ENCODE measurements at places on chromosomes 7 and 10.

- DNase-seq = no peak
Observed at GRCh38 chr10:12819656-12820055, 181.9 kb downstream of the CCDC3 start.

DNA sequence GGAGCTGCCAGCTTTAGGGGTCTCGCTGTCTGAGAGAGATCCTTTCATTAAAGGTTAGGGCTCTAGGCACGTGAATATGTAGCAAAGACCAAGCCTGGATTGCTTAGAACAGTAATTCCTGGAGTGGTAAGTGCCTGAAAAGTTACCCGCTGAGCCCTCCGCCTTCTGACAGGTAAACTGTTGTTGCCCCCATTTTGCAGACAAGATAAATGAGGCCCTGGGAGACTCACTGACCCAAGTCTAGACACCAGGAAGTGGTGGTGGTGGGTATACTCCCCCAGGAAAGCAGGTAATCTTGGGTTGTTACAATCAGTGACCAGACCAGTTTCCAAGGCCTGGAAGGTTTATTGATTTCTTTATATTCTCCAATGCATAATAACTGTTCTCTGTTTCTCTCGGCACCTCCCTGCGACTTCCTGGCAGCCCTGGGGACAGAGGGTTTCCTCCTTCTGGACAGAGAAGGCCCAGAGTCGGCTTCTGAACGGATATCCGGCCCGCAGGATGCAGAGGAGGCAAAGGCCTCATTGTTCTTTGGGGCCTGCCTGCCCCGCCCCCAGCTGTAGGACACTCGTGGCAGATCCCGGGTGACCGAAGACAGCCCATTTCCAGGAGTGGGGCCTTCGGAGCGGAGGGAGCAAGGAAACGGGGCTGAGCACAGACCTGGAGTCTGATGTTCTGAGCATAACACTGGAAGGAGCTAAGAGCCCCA is 1.3 kb upstream of the GRK5 start:
- DNase-seq = no peak

GRCh38 chr7:107463139-107464078 is 6.4 kb upstream of the GPR22 start:
- DNase-seq = no peak

DNA sequence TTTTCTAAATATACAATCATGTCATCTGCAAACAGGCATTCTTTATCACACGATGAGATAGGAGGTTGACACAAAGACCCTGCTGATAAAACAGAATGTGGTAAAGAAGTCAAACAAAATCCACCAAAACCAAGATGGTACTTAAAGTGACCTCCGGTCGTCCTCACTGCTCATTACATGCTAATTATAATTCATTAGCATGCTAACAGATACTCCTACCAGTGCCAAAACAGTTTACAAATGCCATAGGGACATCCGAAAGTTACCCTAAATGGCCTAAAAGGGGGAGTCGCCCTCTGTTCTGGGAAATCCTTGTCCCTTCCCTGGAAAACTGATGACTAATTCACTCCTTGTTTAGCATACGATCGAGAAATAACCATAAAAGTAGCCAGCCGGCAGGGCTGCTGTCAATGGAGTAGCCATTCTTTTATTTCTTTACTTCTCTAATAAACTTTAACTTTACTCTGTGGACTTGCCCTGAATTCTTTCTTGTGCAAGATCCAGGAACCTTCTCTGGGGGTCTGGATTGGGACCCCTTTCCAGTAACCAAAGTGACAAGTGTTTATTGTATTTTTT is 126.6 kb downstream of the CCDC71L start:
- no peak for DNase-seq

DNA sequence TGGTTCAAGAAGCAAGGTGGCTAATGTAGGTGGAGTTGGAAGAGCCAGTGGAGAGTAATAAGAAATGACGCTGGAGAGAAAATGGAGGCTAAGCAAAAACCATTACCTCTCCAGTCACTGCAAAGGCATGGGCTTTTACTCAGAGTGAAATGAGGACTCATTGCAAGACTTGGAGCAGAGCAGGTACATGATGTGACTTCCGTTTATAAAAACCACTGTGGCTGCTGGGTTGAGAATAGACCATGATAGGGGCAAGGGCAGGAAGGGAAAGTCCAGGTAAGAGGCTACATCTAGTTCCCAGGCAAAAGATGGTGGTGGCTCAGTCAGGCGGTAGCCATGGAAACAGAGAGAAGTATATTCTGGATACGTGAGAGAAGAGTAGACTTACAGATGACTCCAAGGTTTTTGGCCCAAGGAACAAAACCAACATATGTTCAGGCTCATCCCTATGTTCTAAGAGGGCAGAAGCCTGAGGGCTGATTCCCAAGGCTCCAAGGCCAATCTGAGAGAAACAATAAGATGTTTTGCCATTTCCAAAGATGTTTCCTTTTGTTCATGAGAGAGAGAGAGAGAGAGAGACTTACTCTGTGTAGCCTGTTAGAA is 21.5 kb upstream of the PDE1C start:
- DNase-seq = no peak

GRCh38 chr10:22481687-22482539 is 136.6 kb downstream of the SPAG6 start:
- DNase-seq = no peak

DNA sequence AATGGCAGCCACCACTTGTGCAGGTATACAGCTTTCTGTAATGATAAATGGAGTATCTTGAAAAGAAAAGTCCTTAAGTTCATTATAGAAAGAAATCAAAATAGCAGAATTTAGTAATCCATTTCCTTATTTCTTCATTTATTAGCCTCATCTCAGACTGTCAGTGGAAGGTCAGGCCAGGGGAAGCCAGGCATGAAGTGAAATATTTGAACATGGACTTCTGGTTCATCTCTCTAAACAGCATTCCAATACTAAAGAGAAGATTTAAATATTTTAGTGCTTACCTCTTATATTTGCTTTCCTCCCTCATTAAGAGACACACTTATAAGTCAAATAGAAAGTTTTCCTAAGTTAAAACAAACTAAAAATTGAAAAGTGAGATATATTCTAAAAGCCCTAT is 26.8 kb downstream of the TRDMT1 start:
- no peak for DNase-seq

- DNase-seq = no peak
Observed at GRCh38 chr10:63716016-63716580, 194.9 kb downstream of the REEP3 start.

- DNase-seq = no peak
Observed at GRCh38 chr7:52635021-52635420, 400.4 kb upstream of the POM121L12 start.

DNA sequence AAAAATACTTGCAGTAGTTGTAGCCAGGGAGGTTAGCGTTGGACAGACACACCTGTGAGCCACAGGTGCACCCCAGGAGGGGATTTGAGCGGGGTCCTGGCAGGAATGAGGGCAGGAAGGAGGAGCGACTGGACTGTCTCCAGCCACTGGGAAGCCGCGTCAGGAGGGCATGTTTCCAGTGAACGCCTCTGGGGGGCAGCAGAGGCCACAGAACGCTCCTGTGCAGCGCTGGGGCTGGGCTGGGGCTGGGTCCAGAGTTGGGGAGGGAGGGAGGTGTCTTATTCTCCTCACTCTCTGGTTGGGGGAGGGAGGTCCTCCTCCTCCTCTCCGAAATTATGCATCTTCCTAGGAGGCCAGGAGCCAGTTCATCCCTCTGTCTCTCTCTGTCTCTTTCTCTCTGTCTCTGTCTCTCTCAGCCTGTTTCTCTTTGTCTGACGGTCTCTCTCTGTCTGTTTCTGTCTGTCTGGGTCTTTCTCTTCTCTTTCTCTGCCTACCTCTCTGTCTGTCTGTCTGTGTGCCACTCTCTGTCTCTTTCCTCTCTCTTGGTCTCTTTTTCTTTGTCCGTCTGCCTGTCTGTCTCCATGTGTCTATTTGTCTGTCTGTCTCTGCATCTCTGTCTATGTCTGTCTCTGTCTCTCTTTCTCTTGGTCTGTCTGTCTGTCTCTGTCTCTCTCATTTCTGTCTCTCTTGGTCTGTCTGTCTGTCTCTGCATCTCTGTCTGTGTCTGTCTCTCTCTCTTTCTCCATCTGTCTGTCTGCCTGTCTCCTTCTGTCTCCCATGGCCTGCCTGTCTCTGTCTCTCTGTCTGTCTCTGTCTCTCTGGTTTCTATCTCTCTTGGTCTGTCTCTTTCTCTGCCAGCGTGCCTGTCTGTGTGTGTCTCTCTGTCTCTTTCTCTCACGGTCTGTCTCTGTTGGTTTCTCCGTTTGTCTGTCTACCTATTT is 9.9 kb upstream of the PSMG3 start:
- no peak for DNase-seq

DNA sequence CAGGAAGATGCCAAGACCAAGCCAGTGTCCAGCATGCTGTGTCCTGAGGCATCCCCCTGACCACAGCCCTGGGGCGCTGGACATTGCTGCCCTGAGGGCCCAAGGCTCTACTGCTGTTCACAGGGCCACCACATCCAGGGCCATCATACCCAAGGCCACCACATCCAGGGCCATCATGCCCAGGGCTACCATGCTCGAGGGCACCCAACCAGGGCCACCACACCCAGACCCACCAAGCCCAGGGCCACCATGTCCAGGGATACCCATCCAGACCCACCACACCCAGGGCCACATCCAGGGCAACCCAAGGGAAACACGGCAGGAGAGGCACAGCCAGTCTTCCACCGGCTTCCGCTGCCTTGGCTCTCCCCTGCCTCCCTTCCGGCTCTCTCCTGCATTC is 17.1 kb downstream of the STK32C start:
- no peak for DNase-seq

DNA sequence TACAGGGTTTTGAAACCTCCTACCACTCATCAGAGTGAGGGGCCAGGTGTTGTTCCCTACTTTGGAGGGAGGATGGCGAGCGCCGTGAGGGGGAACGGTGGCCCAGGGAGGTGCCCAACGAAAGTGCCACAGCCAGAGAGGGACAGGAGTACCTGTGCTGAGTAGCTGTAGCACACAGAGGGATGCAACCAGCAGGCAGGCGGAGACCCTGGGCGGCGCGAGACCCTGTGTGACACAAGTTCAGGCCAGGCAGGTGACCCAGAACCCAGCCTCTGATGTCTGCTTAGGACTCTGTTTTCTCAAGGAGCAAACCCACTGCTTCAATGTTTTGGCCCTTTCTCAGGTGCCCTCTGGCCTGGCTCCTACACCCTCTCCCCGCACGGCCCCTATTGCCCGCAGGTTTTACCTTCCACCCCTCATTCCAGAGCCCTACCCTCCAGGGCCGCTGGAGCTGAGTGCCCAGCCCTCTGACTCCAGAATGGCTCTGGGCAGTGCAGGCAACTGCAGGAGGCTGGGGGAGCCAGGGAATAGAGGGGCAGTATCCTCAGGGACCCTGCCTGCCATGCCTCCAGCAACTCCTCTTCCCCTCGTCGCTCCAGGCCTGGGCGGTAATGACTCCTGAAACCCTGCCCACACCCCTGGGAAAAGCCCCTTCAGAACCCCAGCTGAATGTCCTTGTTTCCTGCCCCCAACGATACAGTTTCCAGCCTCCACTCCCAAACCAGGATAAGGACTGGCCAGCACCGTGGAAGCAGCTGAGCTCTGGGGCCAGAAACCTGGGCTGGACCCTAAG is 164.1 kb upstream of the RHEB start:
- no peak for DNase-seq

DNA sequence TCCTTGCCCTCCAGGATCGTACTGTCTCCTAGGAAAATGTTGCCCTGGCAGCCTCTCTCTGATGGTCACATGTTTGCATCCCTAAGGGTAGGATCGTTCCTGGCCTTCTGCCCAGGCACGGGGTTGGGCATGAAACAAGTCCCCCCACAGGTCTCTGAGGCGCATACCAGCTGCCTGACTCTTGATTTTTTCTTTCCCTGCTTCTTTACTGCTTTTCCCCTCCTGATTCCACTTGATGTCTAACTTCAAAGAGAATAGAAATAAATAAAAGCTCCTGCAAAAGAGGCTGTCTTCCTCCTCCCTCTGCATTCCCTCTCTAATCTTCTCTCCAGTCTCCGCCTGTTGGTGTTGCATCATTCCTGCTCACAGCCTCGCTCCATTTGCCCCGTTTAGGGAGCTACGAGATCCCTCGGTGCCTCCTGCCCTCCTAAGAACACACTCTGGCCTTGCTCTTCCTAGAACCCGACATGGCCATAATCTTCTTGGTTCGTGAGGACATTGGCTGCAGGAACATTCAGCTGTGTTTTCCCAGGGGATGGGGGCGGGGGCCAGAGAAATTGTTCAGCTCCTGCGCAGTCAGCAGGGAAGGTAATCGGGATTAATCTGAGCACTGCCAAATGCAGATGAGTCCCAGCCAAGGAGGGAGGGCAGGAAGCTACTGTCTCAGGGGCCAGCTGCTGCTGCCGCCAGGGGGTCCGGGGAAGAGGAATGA is 26.0 kb downstream of the LEP start:
- no peak for DNase-seq

DNA sequence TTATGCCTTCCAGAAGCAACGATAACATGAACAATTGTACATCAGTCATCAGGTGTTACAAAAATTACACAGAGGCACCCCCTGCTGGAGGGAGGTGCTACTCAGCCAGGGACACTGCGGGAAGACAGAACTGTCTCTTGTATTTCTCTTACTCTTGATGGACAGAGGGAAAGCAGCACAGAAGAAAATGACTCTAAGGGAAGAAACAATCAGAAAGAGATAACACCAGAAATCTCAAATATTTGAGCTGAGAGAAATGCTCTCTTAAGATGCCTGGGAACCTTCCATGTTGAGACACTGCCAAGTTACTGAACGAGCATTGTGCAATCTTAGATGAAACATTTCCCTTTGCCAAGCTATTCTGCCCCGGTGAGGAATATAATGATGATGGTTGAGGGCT is 227.6 kb upstream of the NPSR1 start:
- no peak for DNase-seq

DNA sequence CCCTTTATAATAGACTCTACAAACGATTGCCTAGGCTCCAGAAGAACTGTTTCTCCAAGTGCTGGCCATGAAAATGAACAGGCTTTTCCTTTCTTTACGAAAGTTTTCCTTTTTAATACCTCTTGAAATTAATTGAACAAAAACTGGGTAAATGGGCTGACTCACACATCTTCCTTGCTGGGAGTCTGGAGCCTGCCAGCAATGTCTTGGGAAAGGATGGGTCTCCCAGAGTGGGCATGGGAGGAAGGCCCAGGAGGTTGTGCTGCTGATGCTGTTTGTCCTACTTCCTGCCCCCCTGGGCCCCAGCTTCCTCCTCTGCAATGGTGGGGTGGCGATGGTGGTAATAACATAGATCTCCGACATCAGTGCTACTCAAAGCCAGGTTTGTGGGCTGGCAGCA is 174.1 kb downstream of the RPS24 start:
- DNase-seq = no peak

DNA sequence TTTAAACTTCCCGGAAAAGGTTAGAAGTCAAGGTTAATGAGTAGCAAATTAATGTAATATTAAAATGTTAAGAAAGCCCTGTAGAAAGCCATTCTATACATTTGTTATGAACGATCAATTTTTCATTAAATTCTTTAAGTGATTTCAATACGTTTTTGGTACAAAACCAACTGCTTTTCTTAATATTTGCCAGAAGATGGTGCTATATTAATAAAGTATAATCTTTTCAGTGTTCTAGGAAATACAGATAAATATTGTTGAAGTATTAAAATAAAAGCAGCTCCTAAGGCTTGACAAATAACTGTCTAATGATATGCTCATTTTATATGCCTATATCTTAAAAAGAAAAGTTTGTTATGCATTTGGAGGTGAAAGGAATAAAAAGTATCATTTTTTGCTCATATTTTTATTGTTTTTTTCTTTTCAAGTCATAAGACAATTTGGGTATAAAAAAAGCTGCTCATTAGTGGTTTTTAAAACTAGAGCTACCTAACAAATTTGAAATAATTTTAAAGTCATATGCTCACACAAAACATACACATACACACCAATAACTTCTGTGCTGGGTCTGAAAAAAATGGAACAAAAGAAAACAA is 130.3 kb upstream of the POT1 start:
- DNase-seq = no peak
